ENCODE measurements at places on chromosomes 6 and 20. TPM values are rescaled to one million over a fixed set of nuclear protein-coding genes. Genes with fewer than 3 reads are reported as not detected.

CALHM6 gene
- total RNA-seq: 11.2 TPM

DNA sequence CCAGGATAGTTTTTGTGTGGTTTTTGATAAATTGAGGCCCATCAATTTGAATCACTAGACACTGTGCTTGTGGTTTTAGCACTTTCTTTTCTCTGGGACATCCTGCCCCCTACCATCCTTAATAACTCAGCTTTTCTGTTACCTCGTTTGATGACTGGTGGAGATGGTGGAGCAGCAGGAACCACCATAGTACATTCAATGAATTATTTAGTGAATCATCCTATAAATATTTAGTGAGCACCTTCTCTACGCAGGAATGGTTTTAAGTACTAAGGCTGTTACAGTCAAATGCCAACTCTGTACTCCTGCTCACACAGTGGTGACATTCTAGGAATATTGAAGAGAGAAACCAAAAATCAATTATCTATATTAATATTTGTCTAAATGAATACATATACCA lies 585.2 kb downstream of the HAO1 start:
- no peaks in the 10 kb centered on the region for H3K4me1 ChIP-seq
- no peaks in the 10 kb centered on the region for H3K27me3 ChIP-seq
- no peak overlapping the region for H3K4me3 ChIP-seq
- H3K36me3 ChIP-seq: no peaks in the 10 kb centered on the region
- no peak for DNase-seq

DNA sequence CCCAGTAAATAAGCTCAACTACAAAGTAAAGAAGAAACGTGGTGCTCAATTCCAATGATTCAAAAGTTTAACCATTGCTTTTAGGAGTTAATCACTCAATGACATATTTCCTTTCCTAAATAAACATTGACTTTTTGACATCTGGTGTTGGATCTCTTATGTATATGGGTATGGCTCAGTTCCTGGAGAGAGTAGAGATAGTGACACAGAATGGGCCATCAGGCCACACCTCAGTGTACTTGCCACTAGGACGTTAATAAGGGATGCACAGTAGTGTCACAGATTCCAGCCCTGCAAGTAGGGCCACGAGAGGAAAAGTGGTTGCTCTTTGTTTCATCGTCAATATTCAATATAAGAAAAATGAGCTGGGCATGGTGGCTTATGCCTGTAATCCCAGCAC lies 48.9 kb upstream of the TXNDC5 start:
- H3K27me3 ChIP-seq: peaks cover 7% of the 10 kb centered on the region
- H3K4me3 ChIP-seq: no peak overlapping the region
- H3K27ac ChIP-seq: no peak overlapping the region
- H3K36me3 ChIP-seq: no peaks in the 10 kb centered on the region
- peaks cover 5% of the 10 kb centered on the region for H3K4me1 ChIP-seq

GRCh38 chr6:391559-392440 lies at the start of gene IRF4:
TSS of gene IRF4 (plus strand) at chr6:391752. CDS start at chr6:393153, 1,401 bp downstream.
- H3K4me3 ChIP-seq: peak within 1 kb of the TSS; percentile 98
- peak within 1 kb of the TSS; percentile 98 for H3K27ac ChIP-seq
- no peaks in the 10 kb centered on the region for H3K27me3 ChIP-seq
- peak; percentile 76 for DNase-seq

RIPOR2 gene
- 240 TPM for total RNA-seq

- peaks cover 32% of the 10 kb centered on the region for H3K36me3 ChIP-seq
- no peak for DNase-seq
- no peak overlapping the region for H3K27ac ChIP-seq
- no peak overlapping the region for H3K4me3 ChIP-seq
- H3K4me1 ChIP-seq: peaks cover 31% of the 10 kb centered on the region
Observed at GRCh38 chr6:37830225-37830624, 10.7 kb downstream of the ZFAND3 start.

ANKRD66 gene
- total RNA-seq: not detected

Measured in activated CD4-positive, alpha-beta memory T cell treated with anti-CD3 and anti-CD28 coated beads, Interleukin-2, amount 10 ng/mL, durations not matched to agents 7 days and 5 days (primary cell).